ENCODE measurements at places on chromosomes 7 and 10.

DNA sequence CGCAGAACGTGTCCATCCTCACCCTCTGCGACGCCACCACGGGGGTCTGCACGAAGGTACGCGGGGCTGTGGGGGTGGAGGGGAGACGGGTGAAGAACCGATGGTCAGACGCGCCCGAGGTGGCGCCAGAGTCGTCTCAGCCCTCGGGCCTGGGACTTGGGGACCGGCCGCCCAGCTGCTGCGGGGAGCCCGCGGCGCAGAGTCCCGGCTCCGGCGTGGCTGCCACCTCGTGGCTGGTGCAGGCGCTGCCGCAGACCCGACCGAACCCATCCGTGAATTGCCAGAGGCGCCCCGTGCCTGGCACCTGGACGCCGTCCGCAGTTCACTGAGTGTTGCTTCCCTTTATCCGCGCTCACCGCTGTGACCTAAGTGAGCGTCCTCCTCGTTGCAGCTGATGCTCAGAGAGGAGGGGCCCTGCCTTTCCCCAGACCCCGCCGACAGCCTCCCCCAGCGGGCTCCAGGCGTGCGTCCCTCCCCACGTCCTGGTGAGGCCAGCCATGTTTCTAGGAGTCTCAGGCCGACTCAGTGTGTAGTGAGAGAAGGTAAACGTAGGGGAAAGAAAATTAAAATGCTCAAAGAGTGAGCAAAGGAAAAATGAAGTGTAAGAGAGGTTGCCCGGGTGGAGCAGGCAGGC lies 208.7 kb downstream of the PAXIP1 start:
- no peak for DNase-seq

DNA sequence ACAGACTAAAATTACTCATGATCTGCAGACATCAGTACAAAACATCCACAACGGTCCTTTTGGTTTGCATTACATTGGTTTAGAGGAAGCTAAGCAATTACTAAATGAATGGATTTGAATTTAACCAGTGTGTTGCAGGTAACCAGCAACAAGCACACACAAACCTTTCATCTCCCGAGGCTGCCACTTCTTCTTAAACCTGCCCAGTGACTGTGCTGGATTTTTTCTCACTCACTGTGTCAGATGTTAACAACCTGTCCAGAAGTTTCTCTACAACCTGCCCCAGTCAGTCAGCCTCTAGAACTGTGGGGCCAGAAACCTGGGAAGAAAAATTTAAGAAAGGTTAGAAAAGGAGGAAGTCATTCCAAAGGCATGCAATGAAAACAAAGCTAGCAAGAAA lies 2.4 kb upstream of the MEOX2 start:
- no peak for DNase-seq

- no peak for DNase-seq
Observed at GRCh38 chr7:44561962-44562621, 11.6 kb downstream of the DDX56 start.

DNA sequence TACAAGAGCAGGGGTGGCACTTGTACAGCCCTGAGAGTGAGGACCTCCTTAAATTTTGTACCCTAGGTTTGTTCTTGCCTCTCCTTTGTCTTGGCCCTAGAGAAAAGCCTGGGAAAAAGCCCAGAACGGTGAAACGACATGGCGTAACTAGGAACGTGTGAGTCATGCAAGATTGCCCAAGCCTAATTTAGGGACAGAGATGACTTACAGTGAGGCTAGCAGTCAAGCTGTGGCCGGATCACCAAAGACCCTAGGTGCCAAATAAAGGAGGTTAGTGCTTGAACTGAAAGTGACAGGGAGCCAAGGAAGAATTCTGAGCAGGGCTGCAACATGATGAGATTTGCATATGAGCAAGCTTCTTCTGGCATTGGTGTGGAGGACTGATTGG lies 25.1 kb downstream of the TBXAS1 start:
- DNase-seq: no peak

- no peak for DNase-seq
Observed at GRCh38 chr7:19772306-19772705, 1.1 kb downstream of the TMEM196 start.

GRCh38 chr7:82567841-82568240 lies 124.3 kb upstream of the CACNA2D1 start:
- DNase-seq: no peak

DNA sequence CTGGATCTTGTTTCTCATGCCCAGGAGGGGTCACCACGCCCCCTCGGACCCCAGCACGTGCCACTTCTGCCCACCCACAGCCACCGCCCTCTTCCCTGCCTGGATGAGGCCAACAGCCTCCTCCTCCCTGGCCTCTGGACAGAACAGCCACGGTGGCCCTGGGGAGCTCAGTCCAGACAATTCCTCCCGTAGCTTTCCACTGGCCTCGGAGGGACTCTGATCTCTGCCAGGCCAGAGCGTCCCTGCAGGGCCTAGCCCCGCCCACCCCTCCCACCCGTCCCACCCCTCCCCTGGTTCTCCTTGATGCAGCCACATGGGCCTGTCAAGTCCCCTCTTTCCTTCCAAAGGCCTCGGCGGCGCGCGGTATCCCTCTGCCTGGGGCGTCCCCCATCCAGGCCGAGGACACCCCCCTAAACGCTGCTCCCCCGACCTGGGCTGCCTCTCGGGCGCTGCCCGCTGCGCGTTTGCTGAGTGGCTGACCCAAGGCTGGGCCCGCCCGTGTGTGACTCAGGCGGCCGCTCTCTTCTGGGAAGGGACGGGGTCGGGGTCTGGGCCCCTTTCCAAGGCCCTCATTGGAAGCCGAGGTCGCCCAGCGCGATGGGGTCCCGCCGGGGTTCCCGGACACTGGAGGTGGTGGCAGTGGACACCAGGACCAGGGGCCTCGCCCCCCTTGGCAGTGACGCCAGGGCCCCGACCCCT lies 557 bp downstream of the TMEM120A start:
- peak; percentile 64 for DNase-seq

GRCh38 chr10:3687510-3688081 lies 97.4 kb downstream of the KLF6 start:
- no peak for DNase-seq

DNA sequence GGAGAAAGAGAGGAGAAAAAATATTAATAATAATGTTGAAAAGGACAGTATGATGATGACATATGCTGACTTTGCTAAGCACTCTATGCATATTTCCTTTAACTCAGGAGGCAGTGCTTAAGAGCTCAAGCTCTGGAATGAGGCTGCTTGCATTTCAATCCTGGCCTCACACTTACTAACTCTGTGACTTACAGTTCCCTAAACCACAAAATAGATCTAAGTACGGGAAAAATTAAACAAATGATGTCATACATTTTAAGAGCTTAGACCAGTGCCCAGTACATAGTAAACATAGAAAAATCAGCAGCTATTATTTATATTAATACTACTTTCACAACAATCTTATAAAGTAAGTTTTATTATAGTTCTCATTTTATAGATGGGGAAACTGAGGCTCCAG lies 61.3 kb downstream of the GFRA1 start:
- no peak for DNase-seq

DNA sequence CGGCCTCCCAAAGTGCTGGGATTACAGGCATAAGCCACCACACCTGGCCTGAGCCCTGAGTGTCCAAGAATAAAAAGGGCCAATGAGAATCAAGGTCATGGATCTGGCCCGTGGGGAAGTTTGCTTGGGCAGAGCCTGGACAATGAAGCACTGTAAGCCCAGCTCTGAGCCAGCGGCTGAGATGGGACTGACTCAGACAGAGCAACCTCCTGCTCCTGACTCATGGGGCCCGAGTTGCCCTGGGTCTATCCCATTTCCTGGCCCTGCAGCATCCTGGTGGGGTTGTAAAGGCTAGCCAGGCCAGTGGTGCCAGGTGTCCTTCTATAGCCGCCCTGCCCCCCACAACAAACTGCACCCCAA lies 5.2 kb upstream of the MYH16 start:
- DNase-seq: no peak

DNA sequence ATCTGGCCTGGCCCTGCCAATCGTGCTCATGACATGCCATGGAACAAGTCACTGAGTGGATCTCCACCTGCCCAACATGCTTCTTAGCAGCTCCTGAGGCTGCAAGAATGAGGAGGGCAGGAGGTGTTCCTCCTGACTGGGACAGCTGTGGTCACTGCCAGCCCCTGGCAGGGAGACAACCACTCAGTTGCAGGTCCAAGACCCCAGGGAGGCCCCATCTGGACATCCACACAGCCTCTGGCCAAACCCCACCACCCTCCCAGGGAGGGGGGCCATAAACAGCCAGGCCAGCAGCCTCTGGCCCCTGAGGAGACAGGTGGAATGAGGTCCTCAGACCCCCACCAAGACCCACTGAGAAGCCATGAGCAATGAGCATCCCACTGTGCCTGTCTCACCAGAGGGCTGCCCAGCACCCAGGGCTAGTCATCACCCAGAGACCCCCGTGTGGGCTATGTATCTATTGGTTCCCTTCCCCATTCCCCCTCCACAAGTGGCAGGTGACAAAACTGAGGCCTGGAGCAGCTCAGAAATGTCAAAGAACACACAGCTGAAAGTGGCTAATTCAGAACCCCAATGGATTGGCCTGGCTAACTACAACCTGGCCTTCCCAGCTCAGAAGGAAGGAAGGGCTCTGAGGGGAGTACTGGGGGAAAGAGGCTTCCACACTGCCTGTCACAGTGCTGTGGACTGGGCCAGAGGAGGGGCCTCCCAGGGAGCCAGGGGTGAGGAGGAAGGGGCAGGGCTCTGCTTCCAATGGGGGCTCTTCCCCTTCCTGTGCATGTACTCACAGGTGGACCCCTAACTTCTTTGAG lies 3.0 kb downstream of the GPRIN2 start:
- no peak for DNase-seq

GRCh38 chr10:57222603-57223002 lies 861.5 kb upstream of the ZWINT start:
- DNase-seq: no peak

DNA sequence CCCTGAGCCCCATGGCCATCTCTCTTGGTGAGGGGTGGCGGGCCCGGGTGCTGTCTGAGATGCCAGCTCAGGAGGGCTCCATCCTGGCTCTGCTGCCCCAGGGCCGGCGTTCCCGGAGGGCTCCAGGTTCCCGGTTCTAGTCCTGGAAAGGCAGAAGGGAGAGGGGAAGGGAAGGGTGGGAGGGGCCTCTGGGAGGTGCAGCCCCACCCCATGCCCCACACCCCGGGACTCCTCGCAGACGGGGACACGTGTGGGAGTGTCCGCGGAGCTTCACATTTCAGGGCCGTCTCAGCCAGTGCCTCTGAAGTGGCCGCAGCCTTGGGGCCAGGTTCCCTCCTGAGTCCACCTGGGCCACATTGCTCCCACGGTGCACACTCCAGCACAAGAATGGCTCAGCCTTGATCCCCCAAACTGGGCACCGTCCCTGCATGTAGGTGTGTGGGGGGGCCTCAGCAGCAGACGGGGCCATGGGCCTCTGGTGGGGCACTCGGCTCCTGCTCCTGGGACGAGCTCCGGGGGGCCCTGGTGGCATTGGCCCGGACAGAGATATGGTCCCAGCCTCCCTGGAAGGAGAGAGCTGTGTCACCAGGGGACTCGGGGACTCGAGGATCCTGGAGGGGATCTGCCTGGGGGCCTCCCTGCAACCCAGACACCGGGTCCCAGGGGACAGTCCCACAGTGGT lies 5.8 kb downstream of the BHLHA15 start:
- no peak for DNase-seq

DNA sequence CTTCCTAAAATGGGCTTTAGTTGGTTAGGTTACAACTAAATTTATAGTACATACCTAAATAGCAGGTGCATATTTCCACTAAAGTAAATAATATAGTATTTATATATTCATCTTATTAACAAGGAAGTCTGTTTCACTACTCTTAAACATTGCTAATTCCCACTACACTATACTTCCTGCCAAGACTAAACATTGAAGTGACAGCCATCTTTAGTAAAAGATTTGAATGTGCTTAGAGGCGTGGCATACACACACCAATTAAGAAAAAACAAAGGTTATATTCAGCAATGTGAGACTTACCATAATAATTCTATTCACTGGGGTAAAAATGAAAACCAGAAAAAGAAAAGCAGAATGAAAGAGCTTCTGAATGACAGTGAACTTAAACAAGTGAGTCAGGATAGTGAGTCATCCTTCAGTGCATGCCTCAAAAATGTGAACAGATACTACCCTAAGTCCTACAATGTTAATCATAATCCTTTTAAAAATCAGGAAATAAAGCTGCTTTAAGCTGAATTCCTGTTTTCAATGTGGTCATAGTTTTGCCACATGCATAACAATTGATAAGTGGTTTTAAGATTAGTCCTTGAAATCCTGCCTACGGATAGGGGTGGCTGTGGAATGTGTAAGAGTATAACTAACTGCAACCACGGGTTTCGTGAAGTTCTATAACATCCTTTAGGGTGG lies 59.4 kb downstream of the USP6NL start:
- no peak for DNase-seq

DNA sequence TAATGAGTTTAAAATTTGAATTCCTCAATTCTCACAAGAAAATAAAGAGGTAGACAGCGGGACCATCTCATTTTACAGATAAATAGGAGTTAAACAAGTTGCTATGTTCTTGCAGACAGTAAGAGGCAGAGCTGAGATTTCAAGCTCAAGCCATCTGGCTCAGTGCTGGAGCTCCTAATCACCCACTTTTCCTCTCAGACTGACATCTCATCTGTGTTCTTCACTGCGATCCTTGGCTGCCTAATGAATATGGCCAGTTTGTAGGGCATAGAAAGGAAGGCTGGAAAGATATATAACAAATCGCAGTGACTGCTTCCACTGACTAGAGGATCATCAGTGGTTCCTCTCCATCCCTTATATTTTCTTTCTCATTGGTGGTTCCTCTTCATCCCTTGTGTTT lies 151.2 kb downstream of the MPP7 start:
- DNase-seq: no peak

DNA sequence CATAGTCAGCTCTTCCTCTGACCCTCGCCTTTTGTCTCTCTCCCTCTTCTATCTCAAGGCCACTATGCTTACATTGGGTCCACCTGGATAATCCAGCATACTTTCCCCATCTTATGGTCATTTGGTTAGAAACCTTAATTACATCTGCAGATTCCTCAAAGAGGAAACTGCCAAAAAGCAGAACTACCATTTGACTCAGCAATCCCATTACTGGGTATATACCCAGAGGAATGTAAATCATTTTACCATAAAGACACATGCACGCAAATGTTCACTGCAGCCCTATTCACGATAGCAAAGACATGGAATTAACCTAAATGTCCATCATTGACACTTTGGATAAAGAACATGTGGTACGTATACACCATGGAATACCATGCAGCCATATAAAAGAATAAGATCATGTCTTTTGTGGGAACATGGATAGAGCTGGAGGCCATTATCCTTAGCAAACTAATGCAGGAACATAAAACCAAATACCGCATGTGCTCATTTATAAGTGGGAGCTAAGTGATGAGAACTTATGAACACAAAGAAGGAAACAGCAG lies 114.8 kb upstream of the NPY start:
- DNase-seq: no peak

GRCh38 chr10:110434489-110435096 lies 63.1 kb upstream of the DUSP5 start:
- DNase-seq: no peak

DNA sequence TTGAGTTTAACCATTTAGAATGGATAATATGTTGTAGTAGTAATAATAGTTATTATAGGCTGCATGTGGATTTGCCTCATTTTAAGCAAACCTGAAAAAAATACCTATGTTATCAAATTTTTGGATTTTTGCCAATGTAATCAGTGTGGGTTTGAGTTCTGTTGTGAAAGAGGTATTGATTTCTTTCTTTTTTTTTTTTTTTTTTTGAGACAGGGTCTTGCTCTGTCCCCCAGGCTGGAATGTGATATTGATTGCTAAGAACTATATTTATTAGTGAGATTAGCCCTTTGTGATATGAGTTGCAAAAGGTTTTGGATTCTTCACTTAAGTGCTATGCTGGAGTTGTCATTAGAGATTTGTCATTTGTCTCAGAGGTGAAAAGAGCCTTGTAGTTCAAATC lies 124.4 kb downstream of the ST7 start:
- DNase-seq: no peak

- no peak for DNase-seq
Observed at GRCh38 chr7:102284891-102285539, 1.7 kb upstream of the SH2B2 start.

All from hippocampal formation (tissue), 2 donors.